ENCODE measurements at places on chromosomes 6 and 20.

DNA sequence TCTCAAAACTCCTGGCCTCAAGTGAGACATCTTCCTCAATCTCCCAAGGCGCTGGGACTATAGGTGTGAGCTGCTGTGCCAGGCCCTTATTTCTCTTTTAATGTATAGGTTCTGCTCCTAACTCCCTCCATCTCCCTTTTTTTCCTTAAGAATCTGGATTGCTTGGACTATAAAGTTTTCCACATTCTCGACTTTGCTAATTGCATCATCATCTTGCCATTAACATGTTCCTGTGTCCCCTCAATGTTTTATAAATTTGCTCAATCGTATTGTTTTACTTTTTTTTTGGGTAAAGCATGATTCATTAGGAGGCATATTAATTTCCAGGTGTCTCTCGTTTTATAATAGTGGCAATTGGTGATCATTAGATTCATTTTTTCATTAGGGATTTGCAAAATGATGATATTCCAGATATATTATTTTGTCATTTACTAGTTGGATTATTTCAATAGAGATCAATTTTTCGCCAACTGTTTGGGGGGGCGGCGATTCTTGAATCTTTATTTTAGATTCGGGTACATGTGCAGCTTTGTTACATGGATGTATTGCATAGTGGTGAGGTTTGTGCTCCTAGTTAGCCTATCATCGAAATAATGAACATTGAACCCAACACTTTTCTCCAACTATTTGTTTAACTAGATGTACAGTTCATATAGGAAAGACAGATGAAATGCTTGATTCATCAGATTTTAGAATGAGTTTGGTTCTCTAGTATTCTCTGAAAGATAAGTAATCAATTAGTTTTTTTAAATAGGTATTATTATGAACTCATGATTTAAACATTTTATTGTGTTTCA lies 68.7 kb downstream of the CBFA2T2 start:
- no peak for DNase-seq

GRCh38 chr6:165850434-165851019 lies 187.5 kb upstream of the PDE10A start:
- peak; percentile 31 for DNase-seq

- no peak for DNase-seq
These were observed 174.3 kb upstream of the TNFAIP3 start for GRCh38 chr6:137692806-137693205.

GRCh38 chr20:16863303-16863702 lies 115.1 kb downstream of the OTOR start:
- DNase-seq: no peak

DNA sequence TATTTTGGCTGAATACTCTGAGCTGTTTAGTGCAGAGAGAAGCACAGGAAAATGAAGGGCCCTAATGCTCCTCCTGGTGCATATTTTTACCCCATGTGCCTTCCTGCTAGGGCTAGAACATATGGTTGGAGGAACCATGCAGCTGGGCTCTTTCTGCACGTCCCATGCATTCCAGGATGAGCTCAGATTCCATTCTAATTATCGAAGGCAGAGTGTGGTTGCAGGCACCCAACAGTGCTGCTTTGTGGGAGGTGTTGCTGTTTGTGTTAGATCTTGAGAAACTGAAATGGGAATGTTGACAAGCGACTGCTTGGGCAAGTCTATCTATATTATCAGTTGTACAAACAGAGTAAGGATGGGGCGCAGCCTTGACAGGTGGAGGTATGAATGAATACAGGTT lies 419.5 kb downstream of the DHX35 start:
- no peak for DNase-seq

DNA sequence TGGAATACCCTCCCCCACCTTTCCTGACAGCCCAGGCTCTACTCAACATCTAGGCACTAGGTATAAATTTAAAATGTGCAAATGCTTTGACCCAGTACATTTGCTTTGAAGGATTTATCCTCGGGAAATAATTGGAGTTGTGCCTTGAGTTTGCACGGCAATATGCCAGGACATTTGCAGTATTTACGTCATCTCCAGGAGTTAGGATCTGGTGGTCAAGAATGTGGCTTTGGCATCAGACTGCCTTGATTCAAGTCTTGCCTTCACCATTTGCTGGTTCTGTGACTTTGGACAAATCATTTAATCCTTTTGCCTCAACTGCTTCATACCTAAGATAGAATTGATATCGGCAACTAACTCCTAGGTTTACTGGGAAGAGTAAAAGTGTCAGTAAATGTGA lies 169.6 kb downstream of the PLCB1 start:
- no peak for DNase-seq

DNA sequence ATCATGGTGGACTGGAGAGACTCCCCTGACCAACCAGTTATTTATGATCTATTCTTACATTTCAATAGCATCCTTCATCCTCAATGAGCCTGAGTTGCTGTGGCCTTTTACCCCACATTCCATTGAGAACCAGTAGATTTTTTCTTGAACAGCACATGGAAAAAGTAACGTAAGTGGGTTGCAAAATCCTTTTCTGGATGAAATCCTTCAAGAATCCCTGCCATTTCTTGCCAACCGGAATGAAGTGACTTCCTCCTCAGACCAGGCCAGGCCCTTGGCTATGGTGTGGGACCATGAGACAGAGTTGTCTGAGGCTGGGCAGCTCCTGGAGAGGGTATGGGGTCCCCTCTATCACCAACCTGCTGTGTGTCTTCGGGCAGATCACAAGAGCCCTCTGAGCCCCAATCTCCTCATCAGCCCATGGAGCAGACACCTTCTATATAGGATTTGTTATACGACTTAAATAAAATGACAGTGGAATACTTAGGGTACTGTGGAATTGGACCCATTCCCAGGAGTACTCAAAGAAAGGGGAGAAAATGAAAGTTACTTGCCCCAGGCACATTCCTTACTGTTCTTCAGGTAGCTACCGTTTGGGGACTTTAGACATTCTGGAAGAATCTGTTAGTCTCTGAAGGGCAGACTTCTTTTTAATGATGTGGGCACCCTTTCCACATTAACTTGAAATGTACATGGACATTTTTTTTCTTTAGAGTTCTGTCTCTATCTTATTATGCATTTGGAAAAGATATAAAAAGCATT lies 10.9 kb downstream of the EYA2 start:
- DNase-seq: no peak

- no peak for DNase-seq
These were observed 10.9 kb downstream of the HIVEP2 start for GRCh38 chr6:142934106-142934505.

DNA sequence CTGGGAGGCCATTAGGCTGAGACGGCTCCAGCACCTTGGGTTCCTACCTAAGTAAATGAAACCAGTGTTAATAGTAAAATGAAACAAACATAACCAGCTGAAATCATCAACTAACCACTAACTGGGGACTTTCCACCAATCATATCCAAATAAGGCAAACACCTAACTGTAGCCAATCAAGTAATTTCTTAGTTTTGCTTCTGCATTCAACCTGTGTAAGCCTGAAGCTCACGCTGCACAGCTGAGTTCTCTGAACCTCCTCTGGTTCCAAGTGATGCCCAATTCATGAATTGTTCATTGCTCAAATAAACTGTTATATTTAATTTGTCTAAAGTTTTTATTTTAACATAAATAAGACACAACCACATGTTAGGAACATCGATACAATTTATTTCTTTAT lies 22.5 kb downstream of the KLHL32 start:
- no peak for DNase-seq

- no peak for DNase-seq
These were observed 286.3 kb downstream of the BTBD3 start for GRCh38 chr20:12203981-12204380.

DNA sequence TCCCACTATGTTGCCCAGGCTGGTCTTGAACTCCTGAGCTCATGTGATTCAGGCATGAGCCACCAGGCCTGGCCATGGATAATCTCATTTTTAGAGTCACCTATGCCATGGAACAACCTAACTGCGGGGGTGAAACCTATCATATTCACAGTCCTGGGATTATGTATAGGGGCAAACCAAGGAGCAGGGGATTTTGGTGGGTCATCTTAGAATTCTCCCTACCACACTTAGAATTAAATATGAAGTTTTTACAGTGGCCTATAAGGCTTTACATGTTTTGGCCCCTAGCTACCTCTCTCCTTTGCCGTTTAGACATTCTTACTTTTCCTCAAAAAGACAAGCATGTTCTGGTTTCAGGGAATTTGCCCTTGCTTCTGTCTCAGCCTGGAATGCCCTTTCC lies 20.6 kb upstream of the VEGFA start:
- DNase-seq: no peak

DNA sequence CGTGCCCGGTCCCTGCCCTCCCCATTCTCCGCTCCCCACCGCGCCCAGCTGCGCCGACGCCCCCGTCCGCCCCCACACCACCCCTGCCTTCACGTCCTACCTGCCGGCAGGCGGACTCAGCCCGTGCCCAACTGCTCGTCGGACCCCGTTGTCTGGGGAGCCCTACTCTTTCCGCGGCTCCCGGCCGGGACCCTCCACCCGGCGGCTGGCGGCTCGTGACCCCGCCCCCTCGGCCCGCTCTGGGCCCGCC lies at the start of gene SERAC1:
TSS of gene SERAC1 (minus strand) at position 223 of the 250 bp plus-strand sequence. CDS start 9,899 bp downstream, outside the sequence.
- no peak for DNase-seq

DNA sequence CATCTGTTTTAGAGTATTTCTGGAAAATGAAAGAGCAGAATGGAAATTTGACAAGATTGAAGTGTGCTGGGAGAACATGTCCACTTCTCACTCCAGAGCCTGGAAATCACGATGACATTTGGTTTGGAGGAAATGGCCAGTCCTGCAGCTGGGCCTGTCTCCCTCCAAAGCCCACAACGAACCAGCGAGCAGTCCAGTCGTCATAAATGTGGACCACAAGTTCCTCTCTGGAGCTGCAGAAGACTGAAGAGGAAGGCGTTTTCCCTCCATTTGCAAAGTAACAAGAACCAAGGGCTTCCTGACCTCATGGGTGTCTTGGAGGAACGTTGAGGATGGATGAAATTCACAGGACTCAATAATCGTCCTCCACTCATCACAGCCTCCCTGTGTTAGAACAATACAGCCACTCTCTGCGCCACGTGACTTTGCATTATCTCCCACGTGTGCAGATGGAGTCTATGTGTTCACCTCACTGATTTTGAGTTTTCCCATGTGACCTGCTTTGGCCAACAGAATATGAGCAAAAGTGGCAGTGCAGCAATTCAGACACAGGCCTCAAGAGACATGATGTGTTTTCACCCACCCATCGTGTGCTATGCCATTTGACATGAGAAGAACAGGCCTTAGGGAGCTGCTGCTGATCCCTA lies 9.1 kb upstream of the SPATS1 start:
- no peak for DNase-seq

GRCh38 chr6:43159599-43159998 lies 11.5 kb upstream of the SRF start:
- DNase-seq: no peak

DNA sequence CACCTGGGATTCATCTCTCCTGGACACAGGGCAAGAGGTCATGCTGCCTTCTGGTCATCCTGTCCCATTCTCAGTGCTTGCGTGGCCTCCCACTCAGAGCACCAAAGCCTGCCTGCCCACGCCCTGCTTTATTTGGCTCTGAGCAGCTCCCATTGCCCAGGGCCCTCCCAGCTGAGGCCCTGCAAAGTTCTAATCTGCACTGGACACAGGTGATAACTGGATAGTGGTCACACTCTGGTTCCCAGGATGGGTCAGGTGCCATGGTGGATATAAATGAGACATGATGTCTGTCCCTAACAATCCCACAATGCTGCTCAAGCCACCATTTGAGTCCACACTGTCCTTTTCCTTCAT lies 39.5 kb downstream of the CPXM1 start:
- DNase-seq: no peak

DNA sequence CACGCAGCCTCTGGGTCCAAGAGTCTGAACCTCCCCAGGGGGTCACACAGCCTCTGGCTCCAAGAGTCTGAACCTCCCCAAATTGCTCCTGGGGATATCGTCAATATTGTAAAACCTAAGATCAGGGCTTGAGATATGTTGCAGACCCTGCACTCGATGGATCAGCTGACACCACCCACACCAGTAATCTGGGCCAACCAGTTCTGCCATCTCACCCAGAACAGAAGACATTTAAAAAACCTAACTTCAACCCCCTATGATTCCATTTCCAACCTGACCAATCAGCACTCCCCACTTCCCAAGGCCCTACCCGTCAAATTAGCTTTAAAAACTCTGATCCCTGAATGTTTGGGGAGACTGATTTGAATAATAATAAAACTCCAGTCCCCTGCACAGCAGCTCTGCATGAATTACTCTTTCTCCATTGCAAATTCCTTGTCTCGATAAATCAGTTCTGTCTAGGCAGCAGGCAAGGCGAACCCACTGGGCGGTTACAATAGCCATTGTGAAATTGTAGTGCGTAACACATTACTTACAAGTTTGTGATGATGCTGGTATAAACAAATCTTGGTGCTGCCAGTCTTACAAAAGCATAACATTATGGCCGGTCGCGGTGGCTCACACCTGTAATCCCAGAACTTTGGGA lies 32.4 kb upstream of the FAM135A start:
- DNase-seq: no peak

DNA sequence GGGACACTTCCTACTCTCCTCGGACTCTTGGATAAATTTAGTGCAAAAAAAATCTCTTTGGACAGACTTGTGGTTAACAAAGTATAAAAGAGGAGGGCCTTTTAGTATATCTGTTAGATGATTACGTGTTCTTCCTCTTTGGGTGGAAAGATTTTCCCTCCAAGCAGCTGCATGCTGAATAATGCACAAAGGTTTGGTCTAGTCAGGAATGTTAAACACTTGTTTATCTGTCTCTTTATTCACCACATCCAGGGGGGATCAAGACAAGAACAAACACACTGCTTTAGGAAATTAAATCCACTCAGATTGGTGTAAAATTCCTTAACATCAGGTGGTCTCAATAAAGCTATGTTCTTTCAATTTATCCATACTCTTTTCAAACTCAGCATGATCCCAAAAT lies 260.9 kb upstream of the CHD6 start:
- DNase-seq: no peak

DNA sequence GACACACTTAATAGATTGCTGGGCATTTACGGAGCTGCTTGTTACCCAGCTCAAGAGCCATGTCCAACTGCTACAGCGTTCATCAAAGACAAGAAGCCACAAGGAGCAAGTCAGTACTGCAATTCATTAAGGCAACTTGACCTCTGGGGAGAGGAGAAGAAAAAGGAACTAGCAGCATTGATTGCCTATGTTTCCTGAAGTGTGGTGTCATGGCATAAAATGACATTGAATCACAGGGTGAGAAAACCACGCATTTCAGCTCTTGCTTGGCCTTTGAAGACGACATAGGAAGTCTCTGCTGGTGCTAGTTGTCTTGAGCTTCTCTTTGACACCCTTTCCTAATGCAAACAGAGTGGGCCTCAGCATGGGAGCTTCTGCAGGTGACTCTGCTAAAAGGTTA lies 139.1 kb downstream of the CDH26 start:
- DNase-seq: no peak

Data from D721Med (cell line).